ENCODE measurements at places on chromosomes 3 and 15.

GRCh38 chr3:144317961-144318360, 346.3 kb downstream of the DIPK2A start:
- no peak for DNase-seq

DNA sequence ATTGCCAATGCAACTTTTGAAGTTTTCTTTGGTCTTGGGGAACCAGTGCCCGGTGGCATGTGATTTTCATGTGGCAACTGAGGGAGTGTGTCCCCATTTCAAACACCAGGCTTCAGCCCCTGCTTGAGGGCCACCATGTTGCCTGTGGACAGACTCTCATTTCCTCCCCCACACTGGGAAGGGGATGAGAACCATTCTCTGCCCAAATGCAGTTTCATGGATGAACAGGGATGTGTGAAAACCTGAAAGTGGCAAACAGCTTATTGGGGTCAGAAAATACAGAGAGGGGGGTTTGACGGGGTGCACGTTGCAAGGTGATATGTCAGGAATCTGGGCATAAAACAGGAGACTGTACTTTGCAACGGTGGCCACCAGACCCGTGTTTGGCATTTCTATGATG, 6.3 kb downstream of the FAM107A start:
- DNase-seq: no peak

- DNase-seq: no peak
Measured at GRCh38 chr3:122934251-122934650, 93.3 kb downstream of the SEMA5B start.

- DNase-seq: no peak
Measured at GRCh38 chr15:82934100-82934880, 18.2 kb downstream of the HOMER2 start.

- no peak for DNase-seq
Measured at GRCh38 chr15:57216288-57216687, 160.0 kb upstream of the CGNL1 start.

- DNase-seq: no peak
Measured at GRCh38 chr3:25834346-25834745, 44.5 kb downstream of the OXSM start.

All from GM12891 (cell line).